Forelimb muscle (tissue), 1 donor: ENCODE measurements at places on chromosomes 7 and 10.

- no peak for DNase-seq
These were observed 18.5 kb downstream of the ANTXRL start for GRCh38 chr10:46305079-46305818.

DNA sequence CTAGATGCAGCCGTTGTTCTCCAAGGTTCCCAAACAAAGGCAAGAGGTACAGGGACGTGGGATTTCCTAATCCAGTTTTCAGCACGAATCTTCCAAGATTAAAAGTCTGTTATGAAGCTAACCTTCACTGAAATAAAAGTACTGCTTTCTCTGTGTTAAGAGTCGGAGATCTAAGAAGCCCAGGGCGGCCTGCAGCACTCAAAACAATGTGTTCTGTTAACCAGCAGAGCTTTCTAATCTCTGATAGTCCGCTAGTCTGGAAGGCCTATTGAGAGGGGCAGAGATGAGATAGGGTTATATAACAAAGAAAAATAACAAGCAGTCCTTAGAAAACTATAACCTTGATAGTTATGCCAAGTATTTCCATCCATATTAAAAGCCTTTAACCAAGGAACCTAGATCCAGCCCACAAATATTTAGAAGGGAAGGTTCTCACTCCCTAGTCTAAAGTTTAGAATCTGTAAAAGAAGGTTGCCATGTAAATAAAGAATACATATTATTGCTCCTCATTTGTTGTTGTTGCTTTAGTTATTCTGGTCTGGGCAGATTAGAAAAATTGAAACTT is 106.3 kb upstream of the SVIL start:
- DNase-seq: no peak

DNA sequence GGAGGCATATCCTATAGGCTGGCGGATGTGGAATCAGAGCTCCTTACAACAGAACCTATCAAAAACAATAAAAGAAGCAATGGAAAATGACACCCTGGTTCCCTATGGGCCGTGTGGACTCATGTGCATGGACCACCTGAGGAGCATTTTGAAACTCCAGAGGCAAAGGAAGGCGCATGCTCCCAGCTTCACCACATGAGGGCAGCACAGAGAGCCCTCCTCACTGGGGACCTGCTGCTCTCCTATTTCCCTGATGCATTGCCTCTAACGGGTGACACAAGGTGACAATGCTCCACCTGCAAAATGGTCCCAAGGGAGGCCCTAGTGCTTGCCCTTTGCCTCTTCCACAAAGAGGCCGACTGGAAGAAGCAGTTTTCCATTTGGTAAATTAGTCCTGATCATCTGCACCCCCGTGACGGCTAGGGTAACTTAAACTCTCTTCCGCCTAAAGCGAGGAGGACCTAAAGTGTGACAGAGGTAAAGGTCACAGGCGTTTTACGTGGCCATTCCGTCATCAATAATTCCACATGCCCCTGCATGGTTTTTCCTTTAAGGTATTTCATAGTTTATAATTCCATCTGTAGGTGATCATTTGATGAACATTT is 67.7 kb downstream of the GPAM start:
- no peak for DNase-seq

DNA sequence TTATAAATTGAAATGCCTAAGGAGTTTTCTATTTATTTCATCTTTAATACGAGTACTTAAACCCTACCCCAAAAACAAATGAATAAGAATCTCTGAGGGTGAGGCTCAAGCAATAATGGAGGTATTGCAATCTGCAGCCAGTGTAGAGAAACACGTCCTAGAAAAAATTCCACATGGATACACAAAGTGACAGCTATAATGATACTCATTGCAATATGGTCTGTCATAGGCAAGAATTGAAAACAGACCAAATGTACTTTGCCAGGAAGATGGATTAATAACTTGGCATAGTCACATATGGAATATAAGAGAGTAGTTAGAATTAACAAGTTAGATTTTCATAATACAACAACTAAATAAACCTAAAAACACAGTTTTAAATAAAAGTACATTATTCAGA is 440.1 kb upstream of the STEAP1 start:
- no peak for DNase-seq

- no peak for DNase-seq
These were observed 5.6 kb downstream of the IMPDH1 start for GRCh38 chr7:128404143-128404681.

DNA sequence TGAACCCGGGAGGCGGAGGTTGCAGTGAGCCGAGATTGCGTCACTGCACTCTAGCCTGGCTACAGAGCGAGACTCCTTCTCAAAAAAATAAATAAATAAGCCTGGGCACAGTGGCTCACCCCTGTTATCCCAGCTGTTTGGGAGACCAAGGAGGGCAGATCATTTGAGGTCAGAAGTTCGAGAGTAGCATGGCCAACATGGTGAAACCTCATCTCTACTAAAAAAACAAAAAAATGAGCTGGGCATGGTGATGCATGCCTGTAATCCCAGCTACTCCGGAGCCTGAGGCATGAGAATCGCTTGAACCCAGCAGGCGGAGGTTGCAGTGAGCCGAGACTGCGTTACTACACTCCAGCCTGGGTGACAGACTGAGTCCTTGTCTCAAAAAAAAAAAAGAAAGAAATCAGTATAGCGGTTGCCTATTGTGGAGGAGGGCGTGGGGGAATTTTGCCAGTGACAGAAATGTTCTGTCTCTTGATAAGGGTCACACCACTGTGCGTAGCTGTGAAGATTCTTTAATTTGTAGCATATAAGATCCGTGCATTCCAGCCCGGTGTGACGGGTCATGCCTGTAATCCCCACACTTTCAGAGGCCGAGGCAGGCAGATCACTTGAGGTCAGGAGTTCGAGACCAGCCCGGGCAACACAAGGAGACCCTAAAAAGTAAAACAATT is 17.9 kb upstream of the EIF3B start:
- no peak for DNase-seq

DNA sequence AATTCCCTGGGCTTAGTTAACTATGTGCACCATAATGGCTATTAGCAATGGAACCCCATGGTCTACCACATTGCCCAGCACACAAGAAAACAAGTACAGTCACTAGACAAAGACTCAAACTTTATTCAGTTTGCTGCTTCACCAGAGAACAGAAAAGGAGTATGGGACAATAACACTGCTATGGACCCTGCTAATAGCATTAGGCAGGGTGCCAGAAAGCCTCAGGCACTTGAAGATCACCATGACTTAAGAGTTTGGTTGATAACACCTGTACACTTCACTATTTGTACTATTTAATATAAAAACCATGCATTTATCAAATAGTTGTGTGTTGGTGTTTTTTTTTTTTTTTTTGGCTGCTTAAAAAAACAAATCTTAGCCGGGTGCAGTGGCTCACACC is 159.6 kb downstream of the KMT2E start:
- no peak for DNase-seq

- DNase-seq: no peak
These were observed 104.6 kb upstream of the CTBP2 start for GRCh38 chr10:125264757-125265578.

- no peak for DNase-seq
These were observed 254.5 kb downstream of the AHR start for GRCh38 chr7:17552952-17553351.

DNA sequence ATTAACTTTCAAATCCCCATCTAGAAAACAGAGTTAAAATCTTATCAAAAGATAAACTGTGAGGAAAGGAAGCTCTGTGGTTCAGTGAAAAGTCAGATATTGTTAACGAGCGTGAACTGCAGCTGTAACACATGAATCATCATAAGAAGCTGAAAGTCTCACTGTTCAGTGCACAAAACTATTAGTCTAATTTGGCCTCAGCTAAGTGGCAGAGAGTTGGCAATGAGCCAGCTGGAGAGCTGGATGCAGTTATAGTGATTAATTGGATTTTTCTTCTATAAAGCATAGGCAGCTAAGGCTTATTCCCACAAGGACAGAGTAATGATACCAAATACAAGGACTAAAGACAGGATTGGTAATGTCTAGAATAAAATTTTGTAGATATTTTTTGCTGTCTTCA is 101.1 kb upstream of the ABCB5 start:
- DNase-seq: no peak

DNA sequence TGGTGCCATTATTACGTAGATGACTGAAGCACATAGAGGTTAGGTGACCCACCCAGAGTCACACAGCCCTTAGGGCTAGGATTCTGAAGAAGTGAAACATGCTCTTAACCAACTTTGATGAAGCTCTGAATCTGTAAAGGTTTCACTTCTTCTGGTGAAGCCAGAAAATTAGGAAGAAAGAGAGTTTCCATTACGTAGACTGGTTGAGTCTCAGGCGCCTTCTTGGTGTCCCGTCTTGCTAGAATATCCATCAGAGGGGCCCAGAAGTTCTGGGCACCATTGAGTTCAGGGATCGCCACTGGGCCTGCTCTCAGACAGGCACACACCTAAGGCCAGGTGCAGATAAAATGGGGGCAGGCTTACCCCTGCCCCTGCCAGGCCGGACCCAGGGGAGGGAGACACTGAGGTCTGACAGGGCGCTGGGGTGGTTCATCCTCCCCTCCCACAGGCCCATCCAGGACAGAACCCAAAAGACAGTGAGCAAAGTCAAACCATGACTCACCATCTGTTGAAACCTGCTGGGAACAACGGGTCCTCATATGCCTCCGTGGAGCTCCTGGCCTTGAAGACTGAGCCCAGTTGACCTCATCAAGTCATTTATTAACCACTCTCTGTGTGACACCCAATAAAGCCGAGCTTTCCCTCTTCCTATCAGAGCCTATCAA is 33.2 kb downstream of the DRGX start:
- no peak for DNase-seq

DNA sequence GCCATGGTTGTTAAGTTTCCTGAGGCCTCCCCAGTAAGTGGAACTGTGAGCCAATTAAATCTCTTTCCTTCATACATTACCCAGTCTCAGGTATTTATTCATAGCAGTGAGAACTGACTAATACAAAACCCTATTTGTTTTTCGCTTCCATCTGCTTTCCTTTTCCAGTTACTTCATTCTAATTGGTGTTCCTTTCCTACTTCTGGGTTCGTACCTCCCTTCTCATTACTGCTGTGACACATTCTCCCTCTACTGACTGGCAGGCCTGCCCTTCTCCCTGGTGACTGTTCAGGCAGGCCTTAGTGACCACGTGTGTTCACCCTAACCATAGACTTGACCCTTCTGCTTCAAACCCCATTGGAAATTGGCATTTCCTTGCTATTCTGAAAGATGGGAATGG is 37.7 kb downstream of the MTURN start:
- DNase-seq: no peak

GRCh38 chr7:107482571-107482970 is 12.7 kb downstream of the GPR22 start:
- no peak for DNase-seq

DNA sequence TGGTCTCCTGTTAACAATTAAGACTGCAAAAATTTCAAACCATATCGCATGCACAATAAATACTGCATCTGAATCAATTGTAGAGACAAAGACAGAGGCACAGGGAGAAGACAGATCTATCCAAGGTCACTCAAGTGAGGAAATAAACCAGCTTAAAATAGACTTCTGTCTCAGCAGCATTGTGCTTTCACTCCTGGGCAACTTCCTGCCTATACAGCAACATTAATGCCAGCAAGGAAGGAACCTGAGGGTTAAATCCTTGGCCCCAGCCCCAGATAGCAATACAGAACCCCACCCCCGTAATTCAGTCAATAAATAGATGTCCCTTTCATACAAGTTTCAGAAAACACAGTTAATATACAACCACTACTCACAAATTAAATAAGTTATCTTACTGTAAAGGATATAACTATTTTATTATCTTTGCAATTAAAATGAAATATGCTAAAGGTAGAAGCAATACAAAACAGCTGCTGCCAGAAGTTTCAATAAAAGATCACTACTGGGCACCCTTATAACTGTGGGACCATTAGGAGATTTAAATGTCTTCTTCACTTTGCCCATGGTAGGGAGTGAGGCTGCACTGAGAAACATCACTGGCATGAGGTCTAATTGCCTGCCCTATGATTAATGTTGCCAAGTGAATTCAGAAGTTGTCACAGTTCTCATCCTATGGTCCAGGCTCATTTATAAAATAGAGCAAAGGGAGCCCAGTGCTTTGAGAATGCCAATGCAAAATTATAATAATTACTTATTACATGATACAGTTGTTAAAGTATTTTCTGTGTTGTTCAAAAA is 49.4 kb downstream of the CAV1 start:
- no peak for DNase-seq

DNA sequence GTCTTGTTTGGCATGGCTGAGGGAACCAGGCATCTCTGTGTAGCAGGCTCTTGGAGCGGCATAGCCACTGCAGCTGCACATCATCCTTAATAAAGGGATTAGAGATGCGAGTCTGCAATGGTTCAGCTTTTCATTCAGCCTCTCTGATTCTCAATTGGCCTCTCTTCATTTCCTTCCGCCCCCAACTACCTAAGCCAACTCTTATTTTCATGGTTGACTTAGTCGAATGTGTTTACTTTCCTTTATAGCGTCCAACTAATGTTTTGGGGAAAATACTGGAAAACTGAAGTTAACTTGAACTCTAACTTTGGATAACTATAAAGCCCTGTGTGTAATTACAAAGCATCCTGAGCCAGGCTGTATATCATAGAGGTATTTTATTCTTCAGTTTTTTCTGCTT is 202.2 kb upstream of the KIAA1217 start:
- peak; percentile 14 for DNase-seq

DNA sequence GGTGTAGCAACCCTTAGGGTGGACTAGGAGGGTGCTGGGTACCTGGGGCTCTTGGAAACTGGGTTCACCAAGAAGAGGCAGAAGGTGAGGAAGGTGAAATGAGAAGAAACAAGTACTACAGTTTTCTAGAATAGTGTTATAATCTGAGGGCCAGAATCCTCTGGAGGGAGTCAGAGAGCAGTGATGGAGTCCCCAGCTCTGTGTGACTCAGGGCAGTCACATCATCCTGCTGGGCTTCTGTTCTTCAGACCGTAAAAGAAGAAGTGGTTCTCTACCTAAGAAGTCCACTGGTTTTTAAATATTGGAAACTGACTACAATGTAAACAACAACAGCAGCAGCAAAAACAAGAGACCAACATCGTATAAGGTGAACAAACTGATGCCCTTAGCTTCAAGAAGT is 197.3 kb downstream of the PRPF18 start:
- DNase-seq: no peak

GRCh38 chr10:70478191-70479164 is at the start of gene PALD1:
PALD1 (plus strand) TSS chr10:70478767; CDS start chr10:70525952, 47,185 bp downstream.
- DNase-seq: peak; percentile 47

DNA sequence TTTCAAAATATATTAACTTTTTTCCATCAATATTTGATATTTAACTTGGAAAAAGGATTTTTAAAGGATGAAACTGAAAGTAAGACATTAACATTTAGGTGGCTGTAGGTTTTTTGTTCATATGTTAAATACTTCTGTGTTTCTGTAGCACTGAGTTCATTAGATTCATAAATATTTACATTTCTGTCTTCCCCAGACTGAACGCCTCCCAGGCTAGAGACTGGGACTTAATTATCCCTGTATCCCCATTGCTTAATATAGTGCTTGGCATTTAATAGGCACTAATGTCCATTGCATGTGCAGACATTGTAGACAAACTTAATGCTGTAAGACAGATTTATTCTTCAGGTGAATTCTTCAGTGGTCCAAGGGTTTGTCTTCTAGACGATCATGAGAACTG is 7.4 kb downstream of the PTPN12 start:
- no peak for DNase-seq

GRCh38 chr10:25678666-25679065 is 255.4 kb upstream of the MYO3A start:
- no peak for DNase-seq

- no peak for DNase-seq
These were observed 40.7 kb upstream of the TOMM7 start for GRCh38 chr7:22863156-22863899.
